ENCODE measurements at places on chromosomes 4 and X. TPM values are rescaled to one million over a fixed set of nuclear protein-coding genes. Genes with fewer than 3 reads are reported as not detected.

DNA sequence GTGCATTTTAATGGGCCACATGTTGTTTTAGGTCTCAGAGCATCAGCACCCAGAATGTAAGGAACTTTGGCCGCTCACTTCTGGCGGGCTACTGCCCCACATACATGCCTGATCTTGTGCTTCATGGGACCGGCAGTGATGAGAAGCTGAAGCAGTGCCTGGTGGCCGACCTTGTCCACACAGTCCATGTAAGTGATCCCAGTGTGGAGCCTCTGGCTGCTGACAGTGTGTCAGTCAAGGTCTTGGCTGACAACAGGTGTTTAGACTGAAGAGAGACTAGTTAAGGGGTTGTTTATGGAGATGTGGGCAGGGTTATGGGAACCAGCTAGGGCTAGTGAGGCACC, 101.4 kb downstream of the FNIP2 start:
- no peak for DNase-seq

RTL5 gene
- total RNA-seq, result 3.9 TPM

NDNF gene
- total RNA-seq, result 5.4 TPM

DNA sequence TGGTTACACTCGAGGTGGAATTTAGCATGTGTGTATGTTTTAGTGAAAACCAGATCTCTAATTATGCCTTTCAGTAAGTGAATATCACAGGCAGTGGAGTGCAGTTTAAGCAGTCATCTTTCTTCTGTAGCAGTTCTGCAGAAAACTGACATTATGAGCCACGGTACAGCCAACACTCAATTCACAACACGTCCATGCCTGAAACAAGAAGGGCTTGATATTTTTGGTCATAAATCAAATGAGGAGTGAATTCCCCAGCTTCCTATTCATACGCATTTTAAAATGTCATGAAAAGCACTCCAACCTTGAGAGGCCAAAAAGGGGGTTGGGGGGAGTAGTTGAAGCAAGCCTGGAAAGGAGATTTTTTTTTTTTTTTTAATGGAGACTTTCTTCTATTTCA, 316.7 kb downstream of the ARHGAP10 start:
- DNase-seq, result no peak
